Activated CD8-positive, alpha-beta memory T cell treated with anti-CD3 and anti-CD28 coated beads for 1 hour (primary cell): ENCODE measurements at places on chromosomes 1 and 21.

DNA sequence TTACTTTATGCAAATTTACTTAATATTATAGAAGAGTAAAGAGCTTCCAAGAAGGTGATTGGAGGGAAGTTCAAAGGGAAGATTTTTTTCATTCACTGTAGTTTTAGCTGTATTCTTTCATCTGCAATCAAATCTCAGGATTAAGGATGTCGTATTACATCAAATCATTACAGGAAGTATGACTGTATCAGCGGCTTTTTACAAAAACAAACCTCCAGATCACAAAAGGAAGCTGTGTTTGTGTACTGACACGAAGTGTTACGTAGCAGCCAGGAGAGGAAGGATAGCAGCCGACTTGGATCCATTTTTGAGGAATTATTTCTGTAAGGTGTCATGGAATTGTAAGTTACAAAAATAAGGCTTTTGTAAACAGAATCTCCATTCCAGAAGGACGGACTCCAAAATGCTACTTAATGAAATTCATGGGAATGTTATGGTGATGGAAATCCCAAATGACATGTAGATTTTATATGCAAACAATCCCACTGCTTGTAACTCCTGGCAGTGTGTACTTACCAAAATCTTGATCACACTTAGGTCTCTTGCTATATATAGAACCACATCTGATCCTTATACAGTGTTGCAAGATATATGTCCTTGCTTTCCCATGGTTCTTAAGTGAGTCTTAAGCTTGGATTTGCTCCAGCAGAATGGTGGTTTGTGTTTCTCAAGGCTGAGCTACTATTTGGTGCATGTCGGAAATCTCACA is 49.8 kb downstream of the KCNJ15 start:
- DNase-seq, result no peak

DNA sequence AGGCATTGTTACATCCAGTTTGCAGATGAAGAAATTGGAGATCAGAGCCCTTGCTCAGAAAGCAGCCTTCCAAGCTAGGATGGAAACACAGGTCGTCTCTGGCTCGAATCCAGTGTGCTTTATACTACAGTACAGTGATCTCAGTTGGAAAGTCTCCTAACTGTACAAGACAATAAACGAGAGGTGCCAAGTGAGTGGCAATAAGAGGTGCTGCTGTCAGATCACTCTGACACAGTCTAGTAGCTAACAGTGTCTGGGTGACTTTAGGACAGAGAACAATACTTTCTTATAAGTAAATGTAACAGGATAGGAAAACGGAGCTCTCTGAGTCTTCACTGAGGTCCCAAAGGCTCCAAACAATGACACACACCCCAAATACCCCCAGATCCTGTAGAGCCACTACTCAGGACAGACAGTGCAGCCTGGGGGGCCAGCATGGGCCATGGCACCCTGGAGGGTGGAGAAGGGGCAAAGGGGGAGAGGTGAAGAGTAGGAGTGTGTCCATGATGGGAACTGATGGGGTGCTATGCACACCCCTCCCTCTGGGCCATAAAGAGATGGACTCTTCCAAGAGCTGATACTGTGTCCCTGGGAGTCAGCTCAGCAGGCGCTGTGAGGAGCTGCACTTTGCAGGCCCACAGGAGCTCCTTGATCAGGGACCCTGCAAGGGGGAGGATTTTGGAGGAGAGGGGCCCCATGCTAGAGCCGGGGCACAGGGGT is 3.3 kb downstream of the SH3BGR start:
- DNase-seq, result no peak

DNA sequence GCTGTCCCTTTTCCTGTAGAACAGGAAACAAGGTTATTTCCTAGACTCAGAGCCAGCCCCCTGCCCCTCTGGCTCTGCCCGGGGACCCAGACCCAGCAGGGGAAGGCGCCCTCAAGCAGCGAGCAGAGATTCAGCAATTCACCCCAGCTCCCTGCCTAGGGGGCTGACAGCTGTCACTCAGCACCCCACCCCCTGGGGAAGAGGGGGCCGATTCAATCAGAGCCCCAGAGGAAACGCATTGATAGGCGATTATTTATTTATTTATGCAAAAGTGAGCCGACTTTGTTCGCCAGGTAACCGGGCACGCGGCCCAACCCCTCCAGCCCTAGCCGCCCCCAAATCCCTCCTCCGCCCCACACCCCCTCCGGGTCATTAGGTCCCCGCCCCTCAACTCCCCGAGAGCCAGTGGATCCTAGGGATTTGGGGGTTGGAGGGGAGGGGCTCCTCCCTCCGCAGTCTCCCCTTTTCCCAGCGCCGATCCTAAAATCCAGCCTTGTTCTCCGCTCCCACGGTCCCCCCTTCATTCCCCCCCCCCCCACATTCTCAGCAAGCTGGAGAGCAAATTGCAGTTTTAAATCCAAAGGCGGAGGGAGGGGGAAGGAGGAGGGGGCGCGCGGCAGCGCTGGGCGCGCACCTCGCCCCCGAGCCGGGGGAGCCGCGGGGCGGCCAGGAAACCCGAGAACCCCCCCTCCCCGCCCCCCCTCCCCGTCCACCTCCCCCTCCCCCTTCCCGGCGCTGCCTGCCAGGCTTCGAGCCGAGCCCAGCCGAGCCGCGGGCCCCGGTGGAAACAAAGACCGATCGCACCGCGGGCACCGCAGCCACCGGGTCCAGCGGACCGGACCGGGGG is 1.3 kb downstream of the AHDC1 start:
- no peak for DNase-seq

DNA sequence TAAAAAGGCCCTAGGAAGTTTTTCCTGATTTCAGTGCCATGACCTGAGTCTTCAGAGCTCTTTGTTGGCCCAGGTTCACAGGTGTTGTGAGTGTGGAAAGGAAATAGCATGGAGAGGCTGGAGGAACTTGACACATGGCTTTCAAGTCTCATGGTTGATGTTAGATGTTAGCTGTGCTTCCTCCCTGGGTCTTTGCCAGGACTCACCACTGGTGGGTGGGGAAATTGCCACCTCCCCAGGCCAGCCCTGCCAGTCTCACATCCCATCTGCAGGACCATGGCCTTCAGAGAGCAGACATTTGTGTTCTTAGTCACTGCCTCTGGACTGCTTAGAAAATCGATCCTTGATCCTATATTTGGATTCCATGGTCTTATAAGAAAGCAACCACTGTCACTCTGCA is 383.2 kb downstream of the DISC1 start:
- no peak for DNase-seq
